Subcutaneous adipose tissue (tissue), 4 donors: ENCODE measurements at places on chromosomes 1 and 21. TPM values are rescaled to one million over a fixed set of nuclear protein-coding genes. Genes with fewer than 3 reads are reported as not detected.

NDUFS2 gene
- total RNA-seq, result 112 TPM

KANK4 gene
- total RNA-seq, result 9.4 TPM

GORAB gene
- total RNA-seq, result 10.9 TPM

HRNR gene
- not detected for total RNA-seq

TFF2 gene
- total RNA-seq, result not detected

MCOLN2 gene
- 1.4 TPM for total RNA-seq

LCA5L gene
- total RNA-seq, result 0.33 TPM

TNFAIP8L2 gene
- 30.9 TPM for total RNA-seq

ALG14 gene
- 1.1 TPM for total RNA-seq

HNRNPCL4 gene
- not detected for total RNA-seq

PDIK1L gene
- total RNA-seq, result 9.3 TPM

NCF2 gene
- 50.9 TPM for total RNA-seq

FCAMR gene
- total RNA-seq, result not detected

AIDA gene
- total RNA-seq, result 108 TPM

PIGV gene
- total RNA-seq, result 21.9 TPM

KRTAP22-2 gene
- total RNA-seq, result not detected

KRTAP19-3 gene
- not detected for total RNA-seq

OSBPL9 gene
- 75.2 TPM for total RNA-seq

S100A14 gene
- not detected for total RNA-seq

PRAMEF1 gene
- not detected for total RNA-seq

TBX19 gene
- 1.7 TPM for total RNA-seq

FCRLB gene
- not detected for total RNA-seq

PDE4B gene
- 31.8 TPM for total RNA-seq

PLEKHG5 gene
- total RNA-seq, result 2.4 TPM
